ENCODE measurements at places on chromosomes 6 and 20.
A peak's percentile ranks its signal among the peaks of the same experiment; 100 is the strongest.

- DNase-seq, result no peak
These were observed 509.3 kb upstream of the MAN1A1 start for GRCh38 chr6:119858901-119859300.

- DNase-seq, result no peak
These were observed 22.6 kb downstream of the RSPH3 start for GRCh38 chr6:158977382-158977781.

- no peak for DNase-seq
These were observed 5.3 kb downstream of the PXDC1 start for GRCh38 chr6:3746119-3746691.

GRCh38 chr6:165884813-165885765 is 222.0 kb upstream of the PDE10A start:
- peak; percentile 19 for DNase-seq

- DNase-seq, result no peak
These were observed 21.5 kb downstream of the TUBB2B start for GRCh38 chr6:3205913-3206312.

Measured in activated gamma-delta T cell treated with anti-CD3 and anti-CD28 coated beads, Interleukin-2, amount 50 U/mL, for 16 hours (primary cell).